ENCODE measurements at places on chromosomes 6 and 20.

DNA sequence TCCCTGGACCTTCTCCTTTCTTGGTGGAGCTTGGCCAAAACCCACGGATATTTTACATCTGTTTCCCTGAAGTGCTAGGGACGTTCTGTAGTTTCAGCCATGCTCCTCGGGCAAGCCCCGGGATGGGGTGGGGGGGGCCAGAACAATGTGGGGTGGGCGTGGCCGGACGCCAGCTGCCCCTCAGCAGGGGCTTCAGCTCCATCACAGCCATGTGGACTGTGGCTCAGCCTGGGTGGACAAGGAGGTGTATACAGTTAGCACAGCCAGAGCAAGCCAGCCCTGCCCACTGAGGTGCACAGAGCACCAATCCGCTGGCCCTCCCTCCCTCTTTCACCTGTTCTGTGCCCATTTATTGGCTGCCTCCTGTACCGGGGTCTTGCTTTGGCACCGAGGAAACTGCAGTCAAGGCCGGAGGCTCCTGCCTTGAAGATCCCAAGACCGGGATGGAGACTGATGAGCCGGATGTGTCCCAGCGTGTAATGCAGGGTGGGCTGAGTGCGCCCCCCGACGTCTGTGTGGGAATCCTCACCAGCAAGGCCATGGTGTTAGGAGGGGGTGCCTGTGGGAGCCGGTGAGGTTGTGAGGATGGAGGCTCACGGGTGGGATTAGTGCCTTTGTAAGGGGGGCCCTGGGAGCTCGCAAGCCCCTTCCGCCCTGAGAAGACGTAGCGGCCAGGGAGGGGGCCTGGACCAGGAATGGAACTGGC lies 28.0 kb downstream of the FRMD1 start:
- DNase-seq: peak; percentile 55

DNA sequence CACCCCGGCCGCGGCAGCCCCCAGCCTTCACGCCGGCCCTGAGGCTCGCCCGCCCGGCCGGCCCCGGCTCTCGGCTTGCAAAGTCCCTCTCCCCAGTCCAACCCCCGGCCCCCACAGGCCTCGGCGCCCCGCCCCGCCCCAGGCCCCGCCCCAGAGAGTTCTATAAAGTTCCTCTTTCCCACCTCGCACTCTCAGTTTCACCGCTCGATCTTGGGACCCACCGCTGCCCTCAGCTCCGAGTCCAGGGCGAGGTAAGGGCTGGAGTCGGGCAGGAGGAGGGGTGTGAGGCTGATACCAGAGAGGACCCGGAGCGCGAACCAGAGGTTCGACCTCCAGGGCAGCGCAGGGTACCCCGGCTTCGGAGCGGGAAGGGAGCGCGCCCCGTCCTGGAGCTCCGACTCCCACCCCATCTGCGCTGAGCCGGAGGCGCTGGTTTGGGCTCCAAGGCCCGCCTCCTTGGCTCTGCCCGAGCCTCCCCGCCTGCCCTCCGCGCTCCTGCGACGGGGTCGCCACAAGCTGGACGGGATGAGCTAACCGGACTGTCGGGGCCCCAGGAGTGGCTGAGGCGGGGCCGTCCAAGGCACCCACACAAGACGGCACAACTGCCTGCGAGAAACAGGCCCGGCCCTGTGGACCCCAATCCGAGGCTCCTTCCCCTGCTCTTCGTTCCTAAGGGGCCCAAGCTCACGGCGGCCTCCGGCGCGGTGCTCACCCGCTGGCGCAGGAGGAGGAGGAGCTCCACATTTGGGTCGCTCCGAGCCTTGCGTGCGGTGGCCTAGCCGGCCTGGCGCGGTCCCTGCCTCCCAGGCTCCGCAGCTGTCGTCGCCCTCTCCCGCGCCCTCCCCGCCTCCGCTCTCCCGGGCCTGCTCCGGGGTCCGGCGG lies at the start of gene IRF4:
TSS of gene IRF4 (plus strand) at position 194 of the 882 bp plus-strand sequence. CDS start 1,401 bp downstream, outside the sequence.
- peak; percentile 72 for DNase-seq

DNA sequence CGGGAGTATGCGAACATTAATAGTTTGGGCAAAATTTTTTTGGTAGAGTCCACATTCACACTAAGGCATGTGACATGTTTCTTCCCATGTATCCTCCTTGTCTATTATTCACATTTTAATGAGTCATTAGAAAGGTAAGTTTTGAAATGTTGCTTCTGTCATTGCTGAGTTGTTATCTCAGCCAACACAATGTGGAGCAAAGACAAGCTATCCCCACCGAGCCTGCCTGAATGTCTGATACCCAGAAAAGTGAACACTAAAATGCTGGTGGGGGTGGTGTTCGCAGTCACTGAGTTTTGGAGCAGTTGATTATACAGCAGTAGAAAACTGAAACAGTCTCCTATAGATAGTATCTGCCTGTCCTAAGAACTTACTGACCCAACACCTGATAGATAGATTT lies 68.3 kb upstream of the ASF1A start:
- no peak for DNase-seq

DNA sequence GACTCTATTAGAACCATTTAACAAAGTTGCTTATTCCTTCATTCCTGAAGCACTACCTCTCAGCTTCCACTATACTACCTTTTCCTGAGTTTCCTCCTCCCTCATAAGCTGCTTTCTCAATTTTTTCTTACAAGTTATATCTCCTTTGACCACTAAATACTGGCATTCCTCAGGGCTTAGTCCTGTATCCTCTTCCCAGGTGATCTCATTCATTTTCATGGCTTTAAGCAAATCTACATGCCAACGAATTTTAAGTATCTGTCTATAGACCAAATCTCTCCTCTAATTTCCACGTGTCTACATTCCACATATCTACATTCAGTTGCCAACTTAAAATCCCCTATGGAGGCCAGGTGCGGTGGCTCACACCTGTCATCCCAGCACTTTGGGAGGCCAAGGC lies 134.7 kb downstream of the BTBD9 start:
- no peak for DNase-seq

- peak; percentile 85 for DNase-seq
These were observed 111.4 kb upstream of the ARMC2 start for GRCh38 chr6:108736832-108737231.

DNA sequence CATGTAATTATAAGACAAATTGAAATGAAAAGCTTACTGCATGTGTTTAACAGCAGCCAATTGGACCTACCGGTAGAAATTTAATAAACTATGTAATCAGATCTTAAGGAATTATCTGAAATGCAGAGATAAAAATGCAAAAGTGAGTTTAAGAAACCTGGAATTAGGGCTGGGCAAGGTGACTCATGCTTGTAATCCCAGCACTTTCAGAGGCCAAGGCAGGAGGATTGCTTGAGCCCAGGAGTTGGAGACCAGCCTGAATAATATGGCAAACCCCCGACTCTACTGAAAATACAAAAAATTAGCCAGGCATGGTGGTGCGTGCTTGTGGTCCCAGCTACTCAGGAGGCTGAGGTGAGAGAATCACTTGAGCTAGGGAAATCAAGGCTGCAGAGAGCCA lies 74.1 kb downstream of the HFE start:
- DNase-seq: no peak

DNA sequence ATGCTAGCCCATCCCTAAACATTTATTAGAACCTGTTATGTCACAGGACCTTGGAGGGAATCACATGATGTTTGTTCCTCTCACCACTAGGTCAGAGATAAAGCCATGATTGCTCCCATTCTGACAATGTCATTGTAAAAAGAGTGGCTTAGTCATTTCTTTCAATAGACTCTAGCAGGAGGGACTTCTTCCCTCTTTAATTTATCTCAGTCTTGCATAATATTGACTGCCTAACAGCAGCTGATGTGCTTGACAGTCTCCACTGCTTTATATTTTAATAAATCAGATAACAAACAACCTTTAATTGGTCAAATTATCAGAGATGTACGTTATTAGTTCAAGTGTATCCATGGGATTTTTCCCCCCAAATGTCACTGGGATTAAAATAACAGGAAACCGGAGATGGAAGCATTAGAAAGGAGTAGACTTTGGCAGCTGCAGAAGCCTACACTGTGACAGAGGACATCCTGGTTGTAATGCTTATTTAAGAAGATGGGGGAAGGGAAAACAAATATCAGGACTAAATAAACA lies 39.6 kb downstream of the LAMA4 start:
- DNase-seq: no peak

- no peak for DNase-seq
These were observed 36.5 kb upstream of the MPC1 start for GRCh38 chr6:166419286-166419685.

DNA sequence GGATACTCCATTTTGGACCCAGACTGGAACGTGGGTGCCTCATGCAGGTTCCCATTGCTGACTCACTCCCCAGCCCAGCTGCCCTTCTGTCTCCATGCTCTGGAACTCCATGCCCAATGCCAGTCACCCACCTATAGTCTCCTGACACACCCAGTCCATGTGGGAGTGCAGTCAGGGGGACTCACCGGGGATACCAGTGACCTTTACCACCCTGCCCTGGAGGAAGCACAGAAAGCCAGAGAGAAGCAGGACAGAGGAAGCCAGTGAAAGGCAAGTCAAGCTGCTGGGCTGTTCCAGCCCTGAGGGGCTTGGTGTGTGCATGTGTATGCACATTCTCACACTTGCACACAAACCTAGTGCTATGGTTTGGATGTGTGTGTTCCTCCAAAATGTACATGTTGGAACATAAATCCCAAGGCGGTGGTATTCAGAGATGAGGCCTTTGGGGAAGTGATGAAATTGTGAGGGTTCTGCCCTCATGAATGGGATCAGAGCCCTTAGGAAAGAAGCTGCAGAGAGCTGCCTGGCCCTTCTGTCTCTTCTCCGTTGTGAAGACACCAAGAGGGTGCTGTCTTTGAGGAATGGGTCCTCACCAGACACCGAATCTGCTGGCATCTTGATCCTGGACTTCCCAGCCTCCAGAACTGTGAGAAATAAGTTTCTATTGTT lies 121.4 kb upstream of the MAFB start:
- DNase-seq: peak; percentile 14

GRCh38 chr6:41503827-41504465 lies 42.2 kb upstream of the FOXP4 start:
- DNase-seq: no peak

DNA sequence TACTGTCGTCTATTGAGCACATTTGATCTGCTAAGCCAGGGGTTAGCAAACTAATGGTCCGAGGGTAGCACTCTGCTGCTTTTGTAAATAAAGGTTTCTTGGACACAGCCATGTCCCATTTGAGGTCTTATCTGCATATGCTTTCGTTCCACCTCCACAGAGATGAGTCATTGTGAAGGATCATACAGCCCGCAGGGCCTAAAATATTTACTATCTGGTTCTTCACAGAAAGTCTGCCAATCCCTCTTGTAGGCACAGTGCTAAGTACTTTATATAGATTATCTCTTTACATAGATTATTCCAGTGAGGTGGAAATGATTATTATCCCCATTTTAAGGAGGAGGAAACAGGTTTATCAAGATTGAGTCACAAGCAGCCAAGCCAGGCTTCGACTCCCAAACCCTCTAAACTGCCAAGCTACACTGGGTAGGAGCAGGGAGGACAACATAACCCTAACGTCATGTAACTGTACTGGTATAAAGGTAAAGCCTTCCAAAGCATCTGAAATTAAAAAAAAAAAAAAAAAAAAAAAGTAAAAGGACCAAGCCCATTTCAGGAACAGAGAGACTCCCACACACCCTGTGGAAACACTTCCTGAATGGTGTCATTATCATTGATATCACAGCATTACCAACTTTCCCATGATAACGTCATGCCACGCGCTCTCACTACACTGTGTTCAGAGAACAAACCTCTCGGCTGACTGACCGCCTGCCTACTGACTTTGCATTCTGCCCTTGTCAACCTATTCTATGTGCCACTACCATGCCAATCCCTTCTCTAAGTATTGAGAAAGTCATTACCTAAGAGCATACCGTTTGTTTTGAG lies 101.0 kb downstream of the KIF16B start:
- no peak for DNase-seq

DNA sequence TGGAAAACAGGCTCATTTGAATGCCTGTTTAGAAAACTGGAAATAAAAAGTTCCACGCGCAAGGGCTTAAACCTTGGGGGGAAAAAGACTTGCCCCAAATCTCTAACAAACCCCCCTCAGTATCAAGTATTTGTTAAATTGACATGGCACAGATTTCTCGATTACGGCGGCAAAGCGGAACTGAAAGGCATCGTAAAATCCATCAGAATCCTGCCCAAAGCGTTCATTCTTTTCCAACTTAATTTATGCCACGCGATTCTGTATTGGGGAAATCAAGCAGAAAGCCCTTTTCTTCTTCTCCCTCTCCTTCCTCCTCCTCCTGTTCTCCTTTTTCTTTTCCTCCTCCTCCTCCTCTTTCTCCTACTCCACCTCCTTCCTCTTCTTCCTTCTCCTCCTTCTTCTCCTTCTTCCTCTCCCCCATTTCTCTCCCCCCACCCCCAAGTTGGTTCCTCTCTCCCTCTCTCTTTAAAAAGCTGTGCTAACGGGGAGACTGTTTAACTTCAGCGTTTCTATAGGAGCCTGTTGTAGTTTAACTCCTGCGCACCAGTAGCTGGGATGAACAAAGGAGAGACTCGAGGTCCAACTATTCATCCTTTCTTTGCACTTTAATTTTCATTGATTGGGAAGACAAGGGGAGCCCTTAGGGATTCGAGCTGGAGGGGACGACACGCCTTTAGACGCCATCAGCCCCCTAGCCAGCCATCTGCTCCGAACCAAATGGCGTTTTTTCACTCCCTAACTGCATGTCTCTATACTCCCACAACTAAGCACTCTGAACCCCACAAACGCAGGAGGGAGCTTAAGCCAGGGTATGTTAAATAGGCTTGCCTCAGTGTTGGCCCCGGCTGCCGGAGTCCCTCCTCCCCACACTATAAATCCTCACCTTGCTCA lies 2.7 kb upstream of the DLL1 start:
- DNase-seq: no peak

GRCh38 chr6:53635322-53635721 lies 30.2 kb downstream of the KLHL31 start:
- no peak for DNase-seq

DNA sequence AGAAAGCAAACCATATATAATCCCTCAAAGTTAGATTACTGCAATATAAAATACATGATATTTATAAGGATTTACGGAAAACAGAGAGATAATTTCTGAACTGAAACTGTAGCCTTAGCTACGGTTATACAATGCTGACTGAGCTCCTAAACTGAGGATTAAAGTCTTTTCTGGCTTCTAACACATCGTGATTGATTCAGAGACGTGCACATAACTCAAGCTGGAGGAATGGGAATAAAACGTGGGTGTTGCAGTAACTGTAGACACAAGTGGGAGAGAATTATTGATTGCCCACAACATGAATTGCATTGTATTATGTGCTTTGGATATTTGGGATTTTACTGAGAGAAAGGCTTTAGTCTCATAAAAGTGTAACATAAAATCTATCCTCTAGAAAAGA lies 418.0 kb upstream of the OPRM1 start:
- DNase-seq: no peak

DNA sequence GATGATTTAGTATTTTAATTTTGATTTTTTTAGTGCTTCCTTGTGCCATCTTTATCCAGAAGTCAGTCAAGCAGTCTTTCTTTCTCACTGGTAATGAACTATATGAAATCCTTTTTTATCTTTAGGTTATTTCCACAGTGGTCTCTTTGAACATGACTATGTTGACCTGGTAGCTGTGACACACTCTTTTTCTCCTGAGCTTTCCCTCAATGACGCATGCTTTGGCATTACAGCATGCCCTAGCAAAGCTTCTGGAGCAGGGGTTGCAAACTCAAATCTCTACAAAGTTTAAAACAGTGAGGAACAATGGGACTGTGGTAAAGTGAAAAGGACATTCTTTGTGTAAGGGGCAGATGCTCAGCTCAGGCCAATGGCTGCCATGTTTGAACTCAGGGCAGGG lies 4.5 kb upstream of the PLAGL1 start:
- DNase-seq: no peak
